ENCODE measurements at places on chromosomes 12 and 14. TPM values are rescaled to one million over a fixed set of nuclear protein-coding genes. Genes with fewer than 3 reads are reported as not detected.

FAM222A gene
- total RNA-seq, result under 0.01 TPM

ZNF385A gene
- 0.37 TPM for total RNA-seq

LRP1 gene
- 425 TPM for total RNA-seq

DLK1 gene
- not detected for total RNA-seq

CCDC175 gene
- not detected for total RNA-seq

RD3L gene
- not detected for total RNA-seq

PPP1R1A gene
- total RNA-seq, result not detected

CRIP1 gene
- total RNA-seq, result 4.4 TPM
